ENCODE measurements at places on chromosomes 6 and 20.

GRCh38 chr6:32472781-32473375, 33.2 kb downstream of the HLA-DRA start:
- DNase-seq: no peak

DNA sequence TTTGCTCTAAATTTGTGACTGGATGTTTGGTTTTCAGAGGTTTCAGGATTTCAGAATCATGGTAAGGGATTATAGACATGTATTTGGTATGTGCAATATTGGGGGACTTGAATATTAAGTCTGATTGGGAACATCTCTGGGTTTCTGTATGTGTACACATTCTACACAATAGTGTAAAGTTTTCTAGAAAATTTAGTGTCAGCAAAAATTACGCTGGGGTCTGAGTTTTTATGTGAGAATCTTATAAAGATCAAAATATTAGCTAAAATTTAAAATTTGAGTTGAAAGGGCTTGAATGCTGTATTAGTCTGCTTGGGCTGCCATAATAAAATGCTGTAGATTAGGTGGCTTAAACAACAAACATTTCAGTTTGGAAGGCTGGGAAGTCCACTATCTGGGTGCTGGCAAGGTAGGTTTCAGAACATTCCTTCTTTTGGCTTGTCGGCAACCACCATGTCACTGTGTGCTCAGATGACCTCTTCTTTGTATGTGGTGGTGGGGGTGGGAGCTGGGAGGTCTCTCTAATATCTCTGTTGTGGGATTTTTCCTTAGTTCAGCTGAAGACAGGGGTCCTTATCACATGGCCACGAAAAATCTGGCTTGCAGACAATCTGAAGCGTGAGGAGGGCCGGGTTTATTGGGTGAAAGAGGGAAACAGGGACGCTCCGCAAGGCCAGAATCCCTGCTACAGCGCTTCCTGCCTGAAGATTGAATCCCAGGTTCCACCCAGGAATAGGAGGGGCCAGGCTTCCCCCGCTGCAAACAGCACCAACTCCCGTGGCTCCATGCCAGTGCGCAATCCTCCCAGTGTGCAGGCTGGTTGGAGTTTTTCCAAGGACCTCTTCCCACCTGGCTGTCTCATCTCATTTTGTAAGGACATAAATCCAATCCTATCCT, 299.7 kb downstream of the PLCB1 start:
- DNase-seq: no peak

DNA sequence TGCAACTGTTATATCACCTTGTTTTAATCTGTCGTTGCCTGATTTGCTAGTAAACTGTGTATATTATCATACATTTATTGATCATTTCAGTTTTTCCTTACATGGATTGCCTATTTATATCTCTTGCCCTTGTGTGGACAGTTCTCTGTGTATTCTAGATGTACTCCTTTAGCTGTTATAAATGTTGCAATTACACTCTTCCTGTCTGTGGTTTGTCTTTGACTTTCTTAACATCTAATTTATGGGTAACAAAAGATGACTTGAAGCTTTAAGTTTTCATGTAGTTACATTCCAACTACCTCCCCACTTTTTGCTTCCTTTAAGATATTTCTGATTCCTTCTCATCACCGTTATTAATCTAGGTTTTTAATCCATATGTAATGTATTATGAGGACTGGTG, 22.6 kb downstream of the PLCB1 start:
- DNase-seq: no peak

GRCh38 chr6:155330922-155331321, 16.6 kb upstream of the TFB1M start:
- no peak for DNase-seq

DNA sequence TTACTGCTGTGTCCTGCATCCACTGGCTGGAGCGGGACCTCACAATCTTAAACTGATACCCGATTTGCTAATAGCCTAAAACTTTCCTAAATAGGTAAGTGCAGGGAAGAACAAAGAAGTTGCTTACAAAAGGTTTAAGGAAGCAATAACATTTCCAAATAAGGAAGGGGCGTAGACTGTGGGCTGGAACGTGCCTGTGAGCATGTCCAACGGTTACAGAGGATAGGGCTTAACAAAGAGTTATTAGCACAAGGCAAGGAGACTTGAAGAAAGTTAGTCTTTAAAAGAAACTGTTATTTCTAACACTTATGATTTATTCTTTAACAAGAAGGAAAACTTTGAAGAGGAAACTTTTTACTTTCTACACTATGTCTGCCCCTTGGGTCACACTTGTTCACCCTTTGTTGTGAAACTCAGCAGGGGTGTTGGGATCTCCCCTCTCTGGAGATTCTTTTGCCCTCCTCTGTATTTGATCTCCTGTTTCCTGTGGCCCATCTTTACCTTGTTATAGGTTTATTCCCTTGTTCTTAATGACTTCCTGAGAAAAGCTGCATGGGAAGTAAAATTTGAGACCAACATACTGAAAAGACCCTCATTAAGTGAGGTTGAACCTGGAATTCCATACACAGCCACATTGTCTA, 28.7 kb downstream of the KAT14 start:
- DNase-seq: no peak

DNA sequence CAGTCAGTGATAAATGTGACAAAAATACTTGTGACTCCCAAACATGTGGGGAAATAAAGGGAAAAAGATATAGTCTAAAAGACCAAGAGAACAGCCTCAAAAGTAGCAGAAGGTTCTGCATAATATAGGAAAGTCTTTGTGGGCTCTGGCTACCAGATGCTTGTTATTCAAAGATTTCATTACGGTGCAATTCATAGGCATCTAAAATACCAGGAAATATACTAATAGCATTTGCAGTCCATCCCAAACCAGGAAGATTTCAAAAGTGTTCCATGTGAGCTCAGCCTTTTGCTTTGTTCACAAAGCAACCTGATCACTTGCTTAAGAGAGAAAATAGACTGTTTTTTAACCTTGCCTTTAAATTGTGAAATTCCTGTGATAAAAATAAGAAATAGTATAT, 506.7 kb upstream of the MARCKS start:
- no peak for DNase-seq

GRCh38 chr6:34278833-34279232, 30.0 kb upstream of the SMIM29 start:
- DNase-seq: no peak

DNA sequence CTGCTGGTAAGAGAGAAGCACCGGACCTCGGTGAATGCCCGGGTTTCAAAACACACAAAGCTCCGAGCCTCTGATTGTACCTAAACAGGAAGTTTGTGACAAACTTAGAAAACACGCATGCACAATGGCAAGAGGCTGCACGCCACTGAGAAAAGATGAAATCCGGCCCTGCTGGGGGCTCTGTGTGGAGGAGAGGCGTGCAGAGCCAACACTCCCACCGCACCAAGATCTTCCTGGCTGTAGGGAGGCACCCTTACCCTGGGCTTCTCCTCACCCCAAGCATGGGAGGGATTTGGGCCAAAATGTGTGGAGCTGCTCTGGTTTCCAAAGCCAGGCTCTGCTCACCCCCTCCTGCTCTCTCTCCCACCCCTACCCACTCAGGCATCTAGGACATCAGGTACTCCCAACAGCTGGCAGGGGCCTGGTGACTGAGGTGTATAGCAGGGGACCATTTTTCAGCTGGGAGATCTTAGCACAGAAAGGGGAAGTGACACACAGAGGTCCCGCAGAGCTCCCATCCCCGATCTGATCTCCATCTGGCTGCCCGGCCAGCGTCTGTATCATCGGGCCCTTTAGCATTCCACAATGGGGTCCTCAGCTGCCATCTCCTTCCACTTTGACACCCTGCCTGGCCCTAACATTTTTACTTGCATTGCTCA, 84.2 kb downstream of the TRERF1 start:
- peak; percentile 77 for DNase-seq

DNA sequence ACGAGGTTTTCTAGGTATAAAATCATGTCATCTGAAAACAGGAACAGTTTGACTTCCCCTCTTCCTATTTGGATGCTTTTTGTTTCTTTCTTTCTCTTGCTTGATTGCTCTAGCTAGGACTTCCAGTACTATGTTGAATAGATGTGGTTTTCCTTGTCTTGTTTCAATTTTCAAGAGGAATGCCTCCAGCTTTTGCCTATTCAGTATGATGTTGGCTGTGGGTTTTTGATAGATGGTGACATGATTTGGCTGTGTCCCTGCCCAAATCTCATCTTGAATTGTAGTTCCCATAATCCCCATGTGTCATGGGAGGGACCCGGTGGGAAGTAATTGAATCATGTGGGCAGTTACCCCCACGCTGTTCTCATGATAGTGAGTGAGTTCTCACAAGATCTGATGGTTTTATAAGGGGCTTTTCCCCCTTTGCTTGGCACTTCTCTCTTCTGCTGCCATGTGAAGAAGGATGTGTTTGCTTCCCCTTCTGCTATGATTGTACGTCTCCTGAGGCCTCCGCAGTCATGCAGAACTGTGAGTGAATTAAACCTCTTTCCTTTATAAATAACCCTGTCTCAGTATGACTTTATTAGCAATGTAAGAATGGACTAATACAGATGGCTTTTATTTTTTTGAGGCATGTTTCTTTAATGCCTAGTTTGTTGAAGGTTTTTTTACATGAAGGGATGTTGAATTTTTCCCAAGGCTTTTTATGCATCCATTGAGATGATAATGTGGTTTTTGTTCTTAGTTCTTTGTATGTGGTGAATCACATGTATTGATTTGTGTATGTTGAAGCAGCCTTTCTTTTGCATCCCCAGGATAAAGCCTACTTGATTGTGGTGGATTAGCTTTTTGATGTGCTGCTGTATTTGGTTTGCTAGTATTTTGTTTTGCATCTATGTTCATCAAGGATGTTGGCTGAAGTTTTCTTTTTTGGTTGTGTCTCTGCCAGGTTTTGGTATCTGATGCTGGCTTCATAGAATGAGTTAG, 239.1 kb downstream of the THBS2 start:
- DNase-seq: no peak

- DNase-seq: peak; percentile 63
Observed at GRCh38 chr6:27836783-27837624, 75.2 kb downstream of the OR2B2 start.

DNA sequence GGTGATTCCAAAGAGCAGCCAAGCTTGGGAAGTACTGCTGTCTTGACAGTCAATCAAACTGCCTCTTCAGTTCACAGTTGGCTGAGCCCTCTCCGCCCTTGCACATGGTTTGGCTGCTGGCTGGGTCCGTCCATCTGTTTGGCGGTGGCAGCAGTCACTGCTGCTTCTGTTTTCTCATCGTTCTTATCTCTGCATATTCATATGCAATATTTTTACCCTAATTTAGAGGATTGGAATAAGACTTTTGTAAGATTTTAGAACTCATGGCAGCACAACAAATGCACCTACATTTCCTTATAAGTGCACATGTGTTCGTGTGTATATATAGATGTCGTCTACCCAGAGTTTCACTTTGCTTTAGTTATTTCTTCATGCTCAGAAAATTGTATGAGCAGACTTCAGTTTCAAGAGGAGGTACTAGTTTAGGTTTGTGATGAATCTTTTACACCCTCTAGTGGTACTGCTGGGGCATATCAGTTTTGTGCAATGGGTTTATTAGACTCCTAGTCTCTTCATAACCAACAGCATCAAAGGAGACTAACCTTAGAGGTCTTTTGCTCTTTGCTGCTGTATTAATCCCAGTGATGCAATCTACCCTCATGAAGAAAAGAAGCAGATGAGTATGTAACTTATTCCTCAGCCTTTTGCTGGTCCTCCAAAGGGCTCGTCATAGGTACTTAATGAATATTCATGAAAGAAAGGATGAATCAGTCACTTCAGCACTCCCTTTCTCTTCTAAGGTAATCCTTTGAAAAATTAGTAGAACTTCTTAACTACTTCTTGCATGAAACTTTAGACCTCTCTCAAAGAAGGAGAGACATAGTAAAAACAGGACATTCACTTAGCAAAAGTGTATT, 44.3 kb downstream of the KHDC1L start:
- DNase-seq: peak; percentile 59

DNA sequence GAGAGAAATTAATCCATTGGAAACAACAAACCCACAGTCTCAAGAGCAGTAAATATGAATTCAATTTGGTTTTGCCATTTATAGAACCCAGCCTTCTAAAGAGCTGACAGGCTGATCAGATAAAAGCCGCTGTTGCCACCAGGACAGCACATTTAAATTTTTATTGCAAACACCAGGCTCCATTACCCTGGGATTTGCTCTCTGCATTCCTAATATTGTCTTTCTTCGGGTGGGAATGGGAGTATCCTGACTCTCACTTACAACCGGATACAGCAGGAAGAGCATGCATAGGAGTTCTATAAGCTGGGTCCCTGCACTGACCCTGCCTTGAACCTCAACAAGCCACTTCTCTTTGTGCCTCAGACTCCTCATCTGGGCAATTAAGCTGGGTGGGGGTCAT, 142.9 kb downstream of the LRFN2 start:
- no peak for DNase-seq

DNA sequence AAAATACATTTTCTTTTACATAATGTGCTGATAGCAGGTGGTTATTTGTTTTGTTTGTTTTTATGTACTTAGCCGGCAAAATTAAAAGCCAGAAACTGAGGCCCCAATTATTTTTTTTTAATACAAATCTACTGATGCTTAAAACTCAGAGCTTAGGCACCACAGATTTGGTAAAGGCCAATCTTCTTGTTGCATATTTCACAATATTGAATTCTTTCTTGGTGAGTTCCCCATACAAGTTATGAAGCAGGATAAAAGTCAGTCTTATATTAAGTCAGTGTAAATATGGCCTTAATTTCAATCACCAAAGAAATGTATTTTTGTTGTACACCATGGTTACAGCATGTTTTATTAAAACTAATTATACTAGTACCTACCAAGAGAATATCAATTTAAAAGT, 16.3 kb upstream of the ZDHHC14 start:
- DNase-seq: no peak

GRCh38 chr6:112221981-112222852, 32.1 kb downstream of the LAMA4 start:
- no peak for DNase-seq

- DNase-seq: no peak
Observed at GRCh38 chr20:56776345-56776744, 147.2 kb downstream of the TFAP2C start.

DNA sequence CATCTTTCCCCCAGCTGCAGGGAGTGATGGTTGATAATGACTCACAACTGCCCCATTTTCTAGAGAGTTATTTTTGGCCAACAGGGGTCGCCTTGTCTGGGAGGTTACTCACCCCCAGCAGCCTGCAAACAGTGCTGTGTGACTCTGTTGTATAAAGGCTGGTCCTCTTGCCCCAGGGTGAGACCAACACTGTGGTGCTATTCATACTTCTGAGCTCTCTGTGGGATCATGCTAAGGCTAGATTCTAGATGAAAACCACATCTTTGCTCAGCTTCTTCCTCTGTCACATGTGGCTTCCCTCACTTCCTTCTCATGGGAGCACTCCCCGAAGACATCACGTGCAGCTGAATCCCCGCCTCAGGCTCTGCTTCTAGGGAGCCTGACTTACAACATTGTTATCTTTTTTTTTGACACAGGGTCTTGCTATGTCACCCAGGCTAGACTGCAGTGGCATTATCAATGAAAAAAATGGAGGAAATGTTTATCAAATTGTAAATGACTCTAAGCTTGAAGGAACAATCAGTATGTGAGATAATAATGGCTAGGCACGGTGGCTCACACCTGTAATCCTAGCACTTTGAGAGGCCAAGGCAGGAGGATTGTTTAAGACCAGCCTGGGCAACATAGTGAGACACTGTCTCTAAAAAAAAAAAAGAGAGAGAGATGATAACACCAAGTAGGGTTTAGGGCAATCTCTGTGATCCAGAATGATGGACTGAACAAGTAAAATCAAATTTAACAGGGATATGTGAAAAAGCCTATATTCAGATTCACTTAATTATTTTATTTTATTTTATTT, 55.7 kb upstream of the SLC23A2 start:
- DNase-seq: peak; percentile 93

- no peak for DNase-seq
Observed at GRCh38 chr6:110786271-110786670, 29.0 kb downstream of the CDK19 start.

- DNase-seq: no peak
Observed at GRCh38 chr6:170034294-170034693, 256.6 kb downstream of the DLL1 start.

- DNase-seq: peak; percentile 71
Observed at GRCh38 chr6:47242483-47243386, 67.0 kb downstream of the TNFRSF21 start.
